Testis (tissue), 5 donors: ENCODE measurements at places on chromosomes 1 and 21.

GRCh38 chr1:171850651-171851350, 9.5 kb downstream of the DNM3 start:
- DNase-seq = no peak

- no peak for DNase-seq
Observed at GRCh38 chr1:180309338-180309737, 79.3 kb downstream of the LHX4 start.

DNA sequence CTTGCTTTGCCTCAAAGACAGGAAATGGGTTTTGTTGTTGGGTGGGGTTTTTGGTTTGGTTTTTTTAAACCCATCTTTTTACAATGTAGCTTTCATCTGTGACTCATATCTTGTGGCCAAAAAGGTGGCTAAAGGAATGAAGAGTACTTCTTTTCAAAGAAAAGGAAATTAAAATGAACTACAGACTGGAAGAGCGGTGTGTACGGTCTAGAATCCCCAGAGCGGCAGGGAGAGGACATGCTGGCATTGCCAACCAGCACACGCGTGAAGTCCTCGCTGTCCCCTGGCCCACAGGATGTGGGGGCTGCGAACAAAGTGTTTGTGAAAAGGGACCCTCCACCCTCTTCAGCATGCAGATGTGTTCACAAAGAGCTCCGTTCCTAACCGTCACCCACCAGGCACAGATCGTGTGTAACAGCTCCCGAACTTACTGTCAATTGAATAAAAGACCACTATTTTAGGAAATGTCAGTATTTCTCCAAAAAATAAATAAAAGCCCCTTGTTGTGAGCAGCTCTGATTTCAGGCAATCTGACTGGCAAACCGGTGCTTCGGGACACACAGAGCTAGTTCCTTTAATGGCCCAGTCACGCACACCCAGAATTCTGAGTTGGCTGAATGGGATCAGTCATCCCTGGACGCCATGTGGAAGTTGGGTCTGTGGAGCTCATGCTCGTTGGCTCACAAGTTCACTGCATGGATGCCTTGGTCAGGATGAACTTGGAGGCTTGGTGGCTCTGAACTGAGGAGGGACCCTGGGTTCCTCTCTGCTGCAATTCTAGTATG, 602.9 kb downstream of the NPHP4 start:
- no peak for DNase-seq

GRCh38 chr21:36463991-36464390, 15.9 kb downstream of the CLDN14 start:
- DNase-seq = no peak

DNA sequence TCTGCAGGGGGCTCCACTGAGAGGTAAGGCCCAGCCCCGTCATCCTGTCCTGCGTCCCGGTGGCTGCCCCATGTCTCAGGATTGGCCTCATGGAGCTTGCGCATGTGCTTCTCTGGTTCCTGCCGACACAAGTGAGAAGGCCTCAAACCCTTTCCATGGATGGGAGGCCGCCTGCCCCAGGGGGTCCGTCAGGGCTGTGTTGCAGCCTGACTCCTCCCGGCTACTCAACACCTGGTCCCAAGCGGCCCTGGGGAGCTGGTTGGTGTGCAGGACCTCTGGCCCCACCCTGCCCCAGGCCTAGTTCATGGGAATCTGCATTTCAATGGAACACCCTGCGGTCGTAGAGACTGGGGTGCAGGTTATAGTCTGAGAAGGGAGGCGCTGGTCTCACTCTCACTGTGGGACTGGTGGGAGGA, 21.1 kb upstream of the PDE9A start:
- no peak for DNase-seq

DNA sequence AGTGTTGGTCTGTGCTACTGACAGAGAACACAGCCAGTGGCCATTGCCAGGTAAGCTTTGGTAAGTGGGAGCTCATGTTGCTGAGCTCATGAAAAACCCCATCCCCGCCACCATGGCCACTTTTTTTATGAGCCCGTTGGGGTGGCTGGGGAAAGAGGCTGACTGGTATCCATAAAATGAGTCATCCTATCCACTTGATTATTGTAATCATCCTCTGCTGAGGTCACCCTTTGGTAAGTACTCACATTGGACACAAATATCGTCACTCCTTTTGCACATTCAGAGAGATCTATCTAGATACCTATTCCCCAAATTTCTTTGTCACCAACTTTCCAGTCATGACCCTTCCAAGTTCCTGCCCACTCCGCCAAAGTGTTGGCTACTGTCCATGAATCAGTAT, 22.0 kb downstream of the SLAMF7 start:
- no peak for DNase-seq

GRCh38 chr1:160143695-160144094, 7.7 kb upstream of the ATP1A4 start:
- no peak for DNase-seq

- DNase-seq = no peak
Observed at GRCh38 chr1:58256041-58256440, 290.5 kb downstream of the OMA1 start.

DNA sequence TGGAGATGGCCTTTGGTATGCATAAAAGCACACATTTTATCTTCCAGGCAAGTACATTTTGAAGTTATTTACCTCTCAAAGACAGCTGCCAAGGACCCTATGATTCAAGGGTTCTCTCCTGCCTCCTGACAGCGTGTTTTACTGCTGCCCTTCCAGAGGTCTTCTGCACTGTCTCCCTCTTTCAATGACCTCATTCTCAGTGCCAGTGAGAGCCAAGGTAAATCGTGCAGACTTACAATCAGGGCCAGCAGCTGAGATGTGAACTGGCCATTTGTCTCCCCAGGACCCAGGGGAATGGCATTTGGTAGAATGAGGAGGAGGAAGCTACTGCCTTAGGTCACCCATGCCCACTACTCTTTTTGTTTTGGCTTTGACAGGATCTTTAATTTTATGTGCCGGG, 84.2 kb upstream of the FGGY start:
- DNase-seq = no peak

DNA sequence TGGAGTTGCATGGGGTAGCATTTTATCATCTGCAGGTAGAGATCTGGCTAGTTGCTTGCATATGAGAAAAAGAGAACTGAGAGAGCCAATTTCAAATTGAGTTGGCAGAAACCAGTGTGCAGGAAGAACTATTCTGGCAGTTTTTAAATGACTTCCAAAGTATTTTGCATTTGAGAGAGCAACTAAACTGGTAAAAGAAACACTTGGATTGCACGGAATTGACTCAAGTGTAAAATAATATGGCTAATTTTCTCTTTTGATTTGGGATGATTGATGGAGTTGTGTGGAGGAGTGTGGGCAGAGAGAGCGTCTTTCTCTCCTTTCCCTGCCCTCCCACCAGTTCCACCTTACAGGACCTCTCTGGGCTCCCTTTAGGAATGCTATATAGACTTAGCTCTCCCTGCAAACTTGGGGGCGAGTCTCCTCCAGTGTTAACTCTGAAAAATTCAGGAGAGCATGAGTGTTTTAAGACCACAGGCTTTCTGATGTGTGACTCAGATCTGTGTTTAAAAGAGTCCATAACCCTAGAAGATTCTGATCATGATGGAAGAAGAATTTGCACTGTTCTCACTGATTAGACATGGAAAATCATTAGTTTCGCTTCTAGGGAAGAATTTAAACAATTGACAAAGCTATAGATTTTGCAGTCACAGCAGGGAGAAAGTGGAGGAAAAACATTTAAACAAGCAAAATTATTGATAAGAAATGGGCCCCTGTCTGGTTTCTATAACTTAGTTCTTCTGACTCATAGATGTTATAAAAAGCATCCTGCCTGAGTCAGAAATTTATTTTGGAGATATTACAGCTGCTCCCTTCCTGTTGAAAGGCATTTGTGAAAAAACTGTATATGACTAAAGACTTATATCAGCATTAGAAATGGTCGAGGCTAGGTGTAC, 24.9 kb upstream of the CTBS start:
- DNase-seq = no peak

DNA sequence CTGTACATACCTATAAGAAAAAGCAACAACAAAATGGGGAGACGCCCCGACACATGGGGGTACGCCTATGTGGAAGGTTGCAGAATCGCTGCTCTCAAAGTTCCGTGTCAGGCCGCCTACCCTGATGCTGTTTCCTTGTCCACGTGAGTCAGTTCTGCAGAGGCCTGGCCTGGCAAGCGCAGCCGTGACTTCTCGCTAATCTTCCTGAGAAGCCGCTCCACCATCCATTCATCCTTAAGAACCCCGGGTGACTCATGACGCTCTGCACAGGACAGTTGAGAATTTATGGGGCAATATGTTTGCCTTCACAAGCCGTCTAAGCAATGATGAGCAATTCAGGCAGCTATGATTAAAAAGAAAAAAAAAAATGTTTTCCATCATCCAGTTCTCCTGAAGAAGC, 122.3 kb upstream of the TMPRSS2 start:
- DNase-seq = no peak

DNA sequence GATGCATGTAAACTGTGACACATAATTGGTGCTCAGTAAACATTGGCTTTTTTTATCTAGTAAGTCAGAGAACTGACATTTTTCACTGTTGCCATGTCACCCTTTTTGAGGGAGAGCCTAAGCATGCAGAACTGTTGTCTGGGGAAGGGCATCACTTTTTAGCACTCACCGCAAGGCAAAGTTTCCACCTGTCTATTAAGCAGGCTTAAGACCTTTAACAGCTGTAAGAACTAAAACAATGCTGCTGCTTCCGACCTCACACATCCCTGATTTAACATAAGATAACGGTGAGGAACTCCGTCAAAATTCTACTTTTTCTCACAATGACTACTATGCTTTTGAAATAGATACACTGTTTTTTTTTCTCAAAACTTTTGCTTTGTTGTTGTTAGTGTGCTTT, 554.8 kb downstream of the NUF2 start:
- no peak for DNase-seq

DNA sequence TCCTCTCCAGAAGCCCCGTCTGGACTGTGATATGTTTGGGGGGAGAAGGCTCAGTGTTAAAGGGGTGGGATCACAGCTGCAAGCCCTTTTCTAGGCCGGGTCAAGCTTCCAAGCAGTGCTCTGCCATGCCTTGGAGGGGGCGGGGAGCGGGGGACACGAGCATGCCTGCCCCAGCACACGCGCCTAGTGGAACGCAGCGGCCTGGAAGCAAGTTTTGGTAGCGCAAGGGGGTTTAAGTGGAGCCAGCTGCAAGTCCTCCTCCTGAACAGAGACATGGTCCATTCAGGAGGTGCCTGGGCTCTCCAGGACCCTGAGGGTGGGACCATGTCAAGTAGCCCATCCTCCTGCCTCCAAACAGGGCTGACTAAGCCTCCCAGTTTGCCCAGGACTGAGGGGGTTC, 112.2 kb downstream of the CASZ1 start:
- no peak for DNase-seq

DNA sequence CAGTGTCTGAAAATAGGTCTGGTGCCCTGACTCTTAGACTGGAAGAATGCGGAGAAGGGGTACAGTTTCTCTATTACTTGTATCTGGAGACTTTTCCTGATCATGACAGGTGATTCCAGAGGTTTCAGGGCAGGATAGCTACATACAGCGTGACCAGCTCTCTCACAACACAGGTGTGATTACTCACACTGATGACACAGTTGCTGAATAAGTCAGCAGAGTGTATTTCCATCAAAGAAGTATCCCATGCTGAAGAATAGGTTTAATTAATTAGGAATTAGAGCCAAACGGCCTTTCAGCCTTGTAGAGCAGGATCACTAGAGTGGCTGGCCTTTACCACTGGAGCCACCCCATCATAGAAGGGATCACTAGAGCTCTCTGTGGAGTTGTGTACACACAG, 298.6 kb downstream of the LMX1A start:
- no peak for DNase-seq

DNA sequence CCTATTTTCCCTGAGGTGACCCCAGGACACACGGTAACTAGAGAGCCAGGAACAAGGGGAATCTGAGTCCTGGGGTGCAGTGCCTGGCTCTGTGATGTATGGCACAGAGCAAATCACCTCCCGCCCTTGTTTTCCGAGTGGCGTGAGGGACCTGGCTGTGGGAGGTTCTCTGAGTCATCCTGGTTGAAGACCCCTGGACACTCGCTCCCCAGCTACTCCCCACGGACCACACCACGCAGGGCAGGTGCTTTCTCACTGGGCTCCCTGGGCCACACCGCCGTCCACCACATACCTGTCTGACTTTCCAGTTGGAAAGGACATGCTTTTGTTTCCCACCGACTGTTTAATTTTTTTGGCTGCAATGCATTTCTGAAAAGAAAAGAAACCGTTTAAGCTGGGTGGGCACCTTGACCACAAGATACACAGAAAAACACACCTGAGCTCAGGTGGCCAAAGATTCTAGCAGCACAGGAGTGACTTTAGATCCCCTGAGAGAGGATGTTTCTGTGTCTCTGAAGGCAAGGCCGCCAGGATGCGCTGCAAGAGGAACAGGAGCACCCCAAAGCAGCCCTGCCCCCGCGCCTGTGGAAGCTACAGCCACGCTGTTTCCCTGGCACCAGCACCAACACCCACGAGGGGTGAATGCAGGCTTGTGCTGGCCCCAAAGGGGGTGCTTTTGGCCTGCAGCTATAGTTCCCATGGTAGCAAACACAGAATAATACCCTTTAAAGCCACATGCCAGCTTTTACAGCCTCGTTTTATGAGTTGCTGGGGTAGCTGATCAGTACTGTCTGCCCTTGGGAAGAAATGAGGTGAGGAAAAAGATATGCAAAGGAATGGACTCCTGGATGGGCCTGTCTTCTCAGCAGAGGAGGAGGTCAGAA, 8.1 kb upstream of the SRM start:
- peak; percentile 10 for DNase-seq

DNA sequence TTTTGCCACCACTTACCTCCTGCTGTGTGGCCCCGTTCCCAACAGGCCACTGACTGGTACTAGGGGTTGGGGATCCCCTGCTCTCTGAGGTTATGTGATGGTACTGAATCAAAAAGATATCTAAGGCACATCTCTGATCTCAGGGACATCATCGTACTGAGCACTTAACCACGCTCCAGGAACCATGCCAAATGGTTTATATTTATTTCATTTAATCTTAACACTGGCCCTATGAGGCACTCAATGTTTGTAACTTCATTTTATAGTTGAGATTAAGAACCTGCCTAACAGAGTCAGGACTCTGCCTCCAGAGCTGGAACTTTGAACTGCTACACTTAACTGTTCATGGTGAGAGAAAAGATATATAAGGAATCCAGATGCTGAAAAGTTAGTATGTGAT, 98.0 kb upstream of the HP1BP3 start:
- DNase-seq = no peak

GRCh38 chr1:223176437-223176836, 33.4 kb upstream of the TLR5 start:
- no peak for DNase-seq

- peak; percentile 13 for DNase-seq
Observed at GRCh38 chr21:46004168-46004861, 22.7 kb downstream of the COL6A1 start.

- DNase-seq = no peak
Observed at GRCh38 chr1:86872086-86872485, 41.8 kb downstream of the SELENOF start.

GRCh38 chr1:197671140-197671539, 104.1 kb downstream of the DENND1B start:
- DNase-seq = no peak

- no peak for DNase-seq
Observed at GRCh38 chr1:86436041-86436440, 12.1 kb downstream of the CLCA2 start.

- no peak for DNase-seq
Observed at GRCh38 chr1:167541610-167542009, 12.0 kb downstream of the CREG1 start.
